ENCODE measurements at places on chromosomes 16 and 17. TPM values are rescaled to one million over a fixed set of nuclear protein-coding genes. Genes with fewer than 3 reads are reported as not detected.

RAMP2 gene
- total RNA-seq: not detected

COPZ2 gene
- total RNA-seq: 35.1 TPM

GP1BA gene
- under 0.01 TPM for total RNA-seq

MYH3 gene
- total RNA-seq: 0.86 TPM

VTN gene
- total RNA-seq: 149 TPM

KRT23 gene
- total RNA-seq: not detected

EMC6 gene
- total RNA-seq: 12.0 TPM

Measured in placental pericyte (primary cell).